ENCODE measurements at places on chromosomes 16 and 17.

GRCh38 chr16:81711657-81712319 lies 67.3 kb upstream of the PLCG2 start:
- DNase-seq, result no peak

DNA sequence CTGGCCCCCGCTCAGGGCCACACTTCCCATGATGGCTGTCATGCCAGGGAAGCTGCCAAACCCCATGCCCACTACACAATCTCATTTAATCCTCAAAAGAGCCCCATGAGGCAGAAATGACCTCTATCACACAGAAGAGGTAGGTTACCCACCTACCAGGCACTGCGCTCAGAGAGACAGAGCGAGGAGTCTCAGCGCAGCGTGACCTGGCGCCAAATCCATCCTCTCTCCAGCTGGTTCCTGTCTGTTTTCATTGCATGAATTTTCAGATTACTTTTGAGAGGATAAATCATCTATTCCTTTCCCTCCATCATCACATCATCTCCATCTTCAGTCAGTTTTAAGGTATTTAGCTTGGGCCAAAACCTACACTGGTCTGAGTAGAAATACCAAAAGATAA lies 101.5 kb upstream of the DNAH17 start:
- DNase-seq, result no peak

DNA sequence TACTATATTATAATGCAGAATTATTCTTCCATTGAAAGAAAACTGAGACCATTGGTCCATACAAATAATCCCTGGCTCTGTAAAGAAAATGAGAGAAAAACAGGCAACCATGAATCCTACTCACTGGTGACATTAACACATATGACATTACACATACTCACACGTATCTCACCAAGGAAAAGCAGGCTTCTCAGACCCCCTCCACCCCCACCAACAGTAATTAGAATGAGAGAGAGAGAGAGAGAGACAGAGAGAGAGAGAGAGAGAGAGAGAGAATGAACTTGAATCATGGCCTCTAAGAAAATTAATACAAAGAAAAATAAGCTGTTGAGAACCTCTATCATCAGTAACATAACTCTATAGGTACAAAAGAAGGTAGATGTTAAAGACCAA lies 132.0 kb downstream of the SNX11 start:
- no peak for DNase-seq

DNA sequence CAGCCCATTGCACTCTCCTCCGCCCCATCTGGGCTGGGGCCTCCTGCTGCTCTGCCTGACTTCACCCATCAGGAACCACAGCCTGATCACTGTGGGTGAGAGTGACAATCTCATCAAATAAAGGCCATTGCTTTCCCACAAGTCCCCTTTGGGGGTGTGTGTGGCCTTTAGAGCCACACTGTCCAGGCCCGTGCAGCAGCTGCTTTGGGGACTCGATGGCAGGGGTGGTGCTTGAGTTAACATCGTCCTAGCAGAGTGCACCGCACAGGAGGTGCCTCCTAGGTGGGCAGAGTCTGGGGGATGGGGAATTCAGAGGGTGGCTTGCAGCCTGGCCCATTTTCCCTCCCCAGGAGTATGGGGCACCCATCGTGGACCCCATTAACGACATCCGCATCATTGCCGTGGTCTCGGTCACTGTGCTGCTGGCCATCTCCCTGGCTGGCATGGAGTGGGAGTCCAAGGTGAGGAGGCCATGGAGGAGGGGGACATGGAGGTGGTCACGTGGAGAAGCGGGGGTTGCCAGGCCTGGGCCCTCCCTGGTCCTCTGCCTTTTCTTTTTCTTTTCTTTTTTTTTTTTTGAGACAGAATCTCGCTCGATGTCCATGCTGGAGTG lies 5.4 kb downstream of the SLC12A3 start:
- DNase-seq, result no peak

GRCh38 chr17:63419949-63420867 lies 25.9 kb downstream of the CYB561 start:
- no peak for DNase-seq

- no peak for DNase-seq
These were observed 106.2 kb downstream of the CDK5R1 start for GRCh38 chr17:32593003-32593402.

DNA sequence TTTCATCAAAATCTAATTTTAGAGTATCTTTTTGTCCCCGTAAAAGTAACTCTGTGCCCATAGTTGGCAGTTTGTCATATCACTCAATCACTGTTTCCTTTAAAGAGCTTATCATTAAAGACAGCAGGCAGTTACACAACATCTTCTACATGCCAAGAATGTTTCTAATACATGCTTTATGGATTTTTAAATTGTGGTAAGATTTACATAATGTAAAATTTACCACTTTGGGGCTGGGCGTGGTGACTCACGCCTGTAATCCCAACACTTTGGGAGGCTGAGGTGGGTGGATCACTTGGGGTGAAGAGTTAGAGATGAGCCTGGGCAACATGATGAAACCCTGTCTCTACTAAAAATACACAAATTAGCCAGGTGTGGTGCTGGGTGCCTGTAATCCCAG lies 687.2 kb downstream of the WWOX start:
- DNase-seq, result no peak

GRCh38 chr16:1493746-1494094 lies 560 bp downstream of the TELO2 start:
- no peak for DNase-seq

- no peak for DNase-seq
These were observed 65.2 kb downstream of the SRCIN1 start for GRCh38 chr17:38540514-38541045.

DNA sequence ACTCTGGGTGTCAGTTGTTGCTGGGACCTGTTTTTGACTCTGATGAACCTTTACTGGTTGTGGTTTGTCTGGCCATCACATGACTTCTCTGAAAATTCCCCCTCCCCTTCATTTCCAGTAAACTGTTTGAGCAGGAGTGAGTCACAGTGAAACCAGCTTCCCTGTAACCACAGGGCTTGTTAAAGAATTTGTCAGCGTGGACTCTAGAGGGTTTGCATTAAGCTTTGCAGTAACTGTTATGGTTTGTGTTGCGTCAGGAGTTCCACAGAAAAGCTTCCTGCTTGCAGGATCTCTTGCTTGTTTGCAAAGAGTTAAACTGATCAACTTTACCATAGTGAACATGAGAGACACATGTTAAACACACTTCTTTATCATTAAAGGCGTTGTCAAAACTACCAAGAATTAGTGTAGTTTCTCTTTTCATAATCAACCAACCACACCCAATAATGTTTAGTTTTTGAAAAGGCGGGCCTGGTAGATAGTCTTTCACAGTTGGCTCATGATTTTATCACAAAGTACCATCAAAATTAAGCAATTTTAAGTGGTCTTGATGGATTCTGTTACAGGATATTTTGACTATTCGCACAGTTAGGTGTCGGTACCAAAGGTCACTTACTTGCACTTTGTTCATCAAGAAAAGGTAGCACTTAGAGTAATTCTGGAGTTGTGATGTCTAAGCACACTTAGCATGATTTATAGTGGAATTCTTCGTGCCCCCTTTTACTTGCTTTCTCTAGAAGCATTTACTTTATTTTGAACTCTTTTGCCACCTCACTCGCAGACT lies 79.3 kb downstream of the VMP1 start:
- peak; percentile 76 for DNase-seq

GRCh38 chr16:17105239-17105797 lies 365.4 kb downstream of the XYLT1 start:
- no peak for DNase-seq

- no peak for DNase-seq
These were observed 3.1 kb upstream of the SLC13A2 start for GRCh38 chr17:28470266-28470913.

DNA sequence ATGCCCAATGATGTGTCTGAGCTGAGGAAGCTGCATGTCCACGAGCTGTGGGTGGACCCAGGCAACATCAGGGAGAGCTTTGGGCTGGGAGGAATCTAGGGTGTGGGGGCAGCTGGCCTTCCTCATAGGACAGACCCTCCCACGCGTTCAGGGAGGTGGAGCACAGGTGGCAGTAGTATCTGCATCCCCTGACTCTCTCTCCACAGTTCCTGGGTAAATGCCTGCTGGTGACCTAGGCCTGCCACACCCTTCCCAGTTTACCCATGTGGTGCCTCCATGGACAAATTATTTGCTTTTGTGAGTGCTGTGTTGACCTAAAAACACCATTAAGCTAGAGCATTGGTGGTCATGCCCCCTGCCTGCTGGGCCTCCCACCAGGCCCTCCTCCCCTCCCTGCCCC lies 3.2 kb downstream of the HBM start:
- no peak for DNase-seq

DNA sequence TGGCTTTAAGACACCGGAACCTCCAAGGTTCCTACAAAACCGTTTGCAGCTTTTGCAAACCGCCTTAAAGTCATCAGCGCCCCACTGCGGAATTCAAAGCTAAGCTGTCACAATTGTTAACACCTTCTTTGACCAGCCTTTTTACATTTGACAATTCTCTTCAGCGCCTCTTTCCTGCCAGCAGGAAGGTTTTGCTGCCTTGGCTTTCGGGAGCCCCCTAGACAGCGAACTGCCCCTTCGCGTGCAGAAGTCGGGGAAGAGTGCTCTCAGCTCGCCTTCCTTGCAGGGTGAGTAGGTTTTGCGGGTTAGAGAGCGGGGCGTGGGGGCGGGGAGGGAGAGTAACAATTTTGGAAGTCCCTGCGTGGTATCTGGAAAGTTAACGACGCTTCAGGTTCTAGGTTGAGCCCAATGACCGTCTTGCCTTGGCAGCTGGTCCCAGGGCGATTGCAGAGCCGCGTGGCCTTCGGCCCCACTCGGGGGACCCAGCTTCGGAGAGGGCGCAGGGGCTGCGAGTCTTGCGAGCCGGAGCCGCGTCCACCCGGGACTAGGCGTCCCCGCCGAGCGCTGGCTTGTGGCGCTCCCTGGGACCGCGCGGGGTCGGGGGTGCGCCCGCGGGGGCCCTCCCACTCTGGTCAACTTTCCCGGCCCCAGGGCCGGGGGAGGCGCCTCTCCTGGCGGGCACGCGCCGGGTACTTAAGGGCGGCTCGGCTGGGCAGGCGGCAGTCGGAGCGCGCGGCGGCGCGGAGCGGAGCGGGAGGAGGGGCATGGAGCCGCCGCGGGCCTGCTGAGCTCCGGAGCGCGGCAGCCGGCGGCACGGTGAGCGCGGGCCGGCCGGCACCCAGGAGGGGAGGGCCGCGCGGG lies at the start of gene HAS3:
HAS3 (plus strand) TSS at position 153 of the 861 bp plus-strand sequence. CDS start 3,743 bp downstream, outside the sequence.
- DNase-seq, result no peak

DNA sequence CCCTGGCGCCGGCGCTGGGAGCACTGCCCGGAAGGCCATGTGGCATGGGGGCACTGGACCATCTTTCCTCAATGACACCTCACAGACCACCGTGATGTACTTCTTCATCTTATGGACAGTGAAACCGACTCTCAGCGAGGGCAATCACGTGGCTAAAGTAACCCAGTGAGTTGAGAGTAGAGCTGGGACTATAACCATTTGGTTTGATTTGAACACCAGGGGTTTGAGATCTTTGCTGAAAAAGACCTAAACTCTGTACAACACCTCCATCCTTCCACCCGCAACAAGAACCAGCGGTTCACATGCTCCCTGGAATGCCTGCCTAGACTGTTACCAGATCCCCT lies 3.3 kb downstream of the ITGA2B start:
- DNase-seq, result no peak

DNA sequence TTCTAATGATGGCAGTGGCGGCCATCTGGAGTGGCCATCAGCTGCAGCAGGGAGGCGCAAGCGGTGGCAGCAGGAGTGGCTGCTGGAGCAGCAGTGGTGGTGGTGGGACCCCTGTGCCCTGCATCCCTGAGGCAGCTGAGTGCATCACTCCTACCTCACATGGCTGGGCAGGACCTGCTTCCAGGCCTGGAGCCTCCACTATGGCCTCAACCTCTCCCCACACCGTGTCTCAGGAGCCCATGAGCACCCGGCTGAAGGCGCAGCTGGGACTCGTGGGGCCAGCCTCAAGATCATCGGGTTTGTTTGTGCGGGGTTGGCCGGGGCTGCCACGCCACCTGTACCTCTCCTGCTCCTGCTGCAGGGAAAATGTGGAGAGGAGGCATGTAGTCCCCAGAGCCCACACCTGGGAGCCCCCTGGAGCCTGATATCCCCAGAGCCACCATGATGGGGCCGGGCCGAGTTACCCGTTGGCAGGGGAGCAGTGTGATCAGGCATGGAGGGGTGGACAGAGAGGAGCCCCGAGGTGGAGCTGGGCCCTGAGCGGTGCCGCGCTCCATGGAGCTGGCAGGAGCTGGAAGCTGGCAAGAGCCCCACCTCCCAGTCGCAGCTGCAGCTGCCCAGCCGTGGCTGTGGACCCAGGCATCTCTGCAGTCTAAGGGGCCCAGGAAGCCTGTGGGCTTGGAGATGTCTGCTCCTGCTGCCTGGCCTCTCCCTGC lies 16.7 kb downstream of the RHOT1 start:
- no peak for DNase-seq

DNA sequence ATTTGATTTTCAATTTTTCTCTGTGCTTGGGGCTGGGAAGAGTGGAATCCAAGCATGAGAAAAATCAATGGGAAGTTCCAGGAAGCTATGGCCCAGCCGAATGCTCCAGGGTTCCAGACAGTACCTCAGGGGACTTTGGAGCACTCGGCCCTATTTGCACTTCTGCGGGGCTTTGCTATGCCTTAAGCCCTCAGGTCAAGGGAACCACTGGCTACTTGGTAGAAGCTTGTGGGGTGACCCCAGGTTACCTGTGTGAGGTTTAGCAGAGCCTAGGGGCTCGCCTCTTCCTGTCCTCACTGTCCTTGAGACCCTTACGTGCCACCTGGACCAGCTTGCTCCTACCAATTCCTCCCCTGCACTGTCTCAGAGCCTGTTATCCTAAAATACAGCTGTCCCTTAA lies 121.3 kb downstream of the MGAT5B start:
- no peak for DNase-seq

GRCh38 chr17:49258394-49258793 lies 27.8 kb upstream of the PHOSPHO1 start:
- DNase-seq, result no peak

DNA sequence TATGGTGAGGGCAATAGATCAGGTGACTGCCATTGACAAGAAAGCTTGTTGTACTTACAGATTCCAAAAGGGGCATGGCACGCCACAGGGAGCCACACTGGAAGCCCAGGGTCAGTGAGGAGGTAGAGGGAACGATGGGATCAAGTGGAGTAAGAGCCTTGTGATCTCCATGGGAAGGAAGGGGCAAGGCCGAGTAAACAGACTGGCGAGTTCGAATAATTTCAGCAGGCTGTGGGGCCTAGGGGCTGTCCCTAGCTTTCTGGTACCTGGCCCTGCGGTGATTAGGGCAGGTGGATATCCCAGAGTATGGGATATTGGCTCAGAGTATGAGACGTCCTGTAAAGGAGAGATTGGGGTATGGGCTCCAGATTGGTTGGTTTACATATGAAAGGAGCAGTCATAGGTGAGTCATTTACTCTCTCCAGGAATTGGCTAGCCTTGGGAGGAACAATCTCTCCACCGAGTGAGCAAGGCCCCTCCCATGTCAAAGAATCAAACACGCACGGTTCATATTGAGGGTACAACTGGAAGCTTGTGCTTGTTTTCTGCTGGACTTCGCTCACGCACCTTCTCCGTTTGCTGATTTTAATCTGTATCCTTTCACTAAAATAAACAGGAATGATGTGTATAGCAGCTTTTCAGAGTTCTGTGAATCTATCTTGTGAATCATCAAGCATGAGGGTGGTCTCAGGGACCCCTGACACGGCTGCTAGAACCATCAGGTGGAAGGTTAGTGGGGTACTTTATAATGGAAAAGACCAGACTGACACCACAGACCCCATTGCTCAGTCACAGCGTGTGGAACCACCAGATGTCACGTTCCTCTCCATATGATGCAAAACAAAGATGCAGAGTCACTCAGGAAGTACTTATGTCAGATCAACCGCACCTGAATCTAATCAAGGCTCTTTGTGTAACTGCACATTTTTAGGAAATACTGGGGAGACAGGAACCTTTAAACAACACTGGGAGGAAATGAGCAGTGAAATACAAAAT lies 27.9 kb downstream of the GABARAPL2 start:
- DNase-seq, result no peak

GRCh38 chr17:9125722-9126121 lies 104.4 kb downstream of the NTN1 start:
- DNase-seq, result no peak
